Right renal cortex interstitium (tissue), 3 donors: ENCODE measurements at places on chromosomes 7 and 10.

DNA sequence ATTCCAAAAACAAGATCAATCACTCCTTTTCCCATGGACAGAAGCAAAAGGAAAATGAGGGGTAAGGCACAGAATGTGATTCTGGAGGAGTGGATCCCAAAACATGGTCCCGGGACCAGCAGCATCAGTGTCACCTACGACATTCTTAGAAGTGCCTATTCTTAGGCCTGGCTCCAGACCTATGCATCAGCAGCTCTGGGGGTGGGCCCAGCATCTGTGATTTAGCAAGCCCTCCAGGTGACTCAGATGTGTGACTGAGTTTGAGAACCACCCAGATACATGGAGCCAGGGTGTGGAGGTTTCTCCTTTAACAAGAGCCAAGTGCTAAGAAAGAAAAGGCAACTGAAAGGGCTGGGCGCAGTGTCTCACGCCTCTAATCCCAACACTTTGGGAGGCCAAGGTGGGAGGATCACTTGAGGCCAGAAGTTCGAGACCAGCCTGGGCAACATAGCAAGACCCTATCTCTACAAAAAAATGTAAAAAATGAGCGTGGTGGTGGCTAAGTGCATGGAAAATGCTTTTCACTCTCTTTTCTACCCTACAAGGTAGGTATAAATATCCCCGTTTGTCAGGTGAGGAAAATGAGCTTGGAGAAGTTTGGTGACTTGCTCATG, 17.1 kb upstream of the ARPC1A start:
- no peak for DNase-seq

DNA sequence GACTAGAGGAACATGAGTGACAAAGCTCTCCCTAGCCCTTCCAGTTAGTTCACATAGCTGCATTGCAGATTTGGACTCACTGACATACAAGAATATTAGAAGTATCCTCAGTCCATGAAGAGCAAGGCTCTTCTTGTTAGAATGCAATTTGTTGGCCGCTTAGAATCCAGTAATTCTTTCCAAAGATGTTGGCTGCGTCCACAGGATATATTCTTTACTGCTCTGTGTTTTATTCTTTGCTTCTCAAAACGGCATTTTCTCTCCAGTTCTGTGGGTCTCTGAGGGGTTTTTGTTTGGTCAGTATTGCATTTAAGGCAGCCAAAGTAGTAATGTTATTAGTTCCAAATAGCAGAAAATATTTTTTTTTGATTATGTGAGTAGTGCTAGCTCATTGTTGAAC, 588.6 kb downstream of the DNAJB9 start:
- no peak for DNase-seq

DNA sequence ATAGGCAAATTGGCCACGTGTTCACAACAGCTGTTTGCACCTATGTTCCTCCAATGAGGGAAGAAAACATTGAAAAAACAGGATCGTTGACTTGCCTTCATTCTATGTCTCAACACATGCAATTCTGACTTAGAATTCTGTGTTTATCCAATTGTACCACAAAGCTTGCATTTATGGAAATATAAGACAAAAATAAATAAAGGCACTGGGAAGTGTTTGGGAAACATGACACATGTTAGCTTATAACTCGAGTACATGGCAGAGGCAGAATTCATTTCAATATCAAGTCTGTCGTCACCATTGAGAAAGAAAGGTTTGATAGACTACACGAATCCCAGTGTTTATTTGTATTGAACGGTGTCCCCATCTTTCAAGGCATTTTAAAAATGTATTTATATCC, 291.2 kb downstream of the AHR start:
- no peak for DNase-seq

- DNase-seq: no peak
Measured at GRCh38 chr10:4242561-4243035, 457.6 kb upstream of the KLF6 start.

GRCh38 chr10:102935505-102935904, 17.4 kb downstream of the CNNM2 start:
- DNase-seq: no peak

GRCh38 chr10:35421553-35422178, 85.4 kb downstream of the CCNY start:
- no peak for DNase-seq

- no peak for DNase-seq
Measured at GRCh38 chr10:101061624-101062231, at the start of gene KAZALD1. KAZALD1 (plus strand) TSS chr10:101061989; CDS start chr10:101062593, 604 bp downstream.

DNA sequence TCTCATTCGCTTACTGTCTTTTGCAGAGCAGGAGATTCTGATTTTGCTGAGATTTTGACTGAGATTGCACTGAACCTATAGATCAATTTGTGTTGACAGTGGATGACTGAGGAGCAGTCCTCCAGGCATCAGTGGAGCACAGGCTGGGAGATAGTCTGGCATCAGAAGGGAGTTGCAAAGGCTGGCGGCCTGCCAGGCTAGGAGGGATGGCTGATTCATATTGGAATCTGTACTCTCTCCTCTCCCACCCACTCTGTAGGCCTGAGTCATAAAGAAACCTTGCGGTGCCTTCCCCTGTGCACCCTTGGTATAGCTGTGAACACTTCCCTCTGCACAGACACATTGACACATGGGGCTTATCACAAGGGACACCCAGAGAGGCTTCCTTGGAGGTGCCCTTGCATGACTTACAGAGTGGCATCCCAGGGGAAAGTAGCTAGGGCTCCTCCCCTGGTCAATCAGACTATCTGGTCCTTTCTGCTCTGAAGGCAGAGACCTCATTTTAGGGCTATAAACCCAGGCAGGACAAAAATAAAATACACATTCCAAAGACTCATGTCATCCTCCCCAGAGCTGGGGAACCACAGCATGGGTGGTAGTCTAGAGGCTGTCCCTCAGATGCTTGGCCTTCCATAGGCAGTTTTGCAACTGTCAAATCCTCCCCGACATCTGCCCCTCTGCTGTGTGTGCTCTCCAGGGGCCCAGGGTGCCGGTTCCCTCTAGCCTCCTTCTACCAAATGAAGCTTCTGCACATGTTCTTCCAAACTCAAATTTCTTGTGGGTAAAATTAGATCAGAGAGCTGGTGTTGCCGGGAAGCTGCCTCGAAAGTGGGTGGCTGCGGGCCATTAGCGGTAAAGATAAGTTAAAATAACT, 37.4 kb upstream of the EEPD1 start:
- DNase-seq: no peak

DNA sequence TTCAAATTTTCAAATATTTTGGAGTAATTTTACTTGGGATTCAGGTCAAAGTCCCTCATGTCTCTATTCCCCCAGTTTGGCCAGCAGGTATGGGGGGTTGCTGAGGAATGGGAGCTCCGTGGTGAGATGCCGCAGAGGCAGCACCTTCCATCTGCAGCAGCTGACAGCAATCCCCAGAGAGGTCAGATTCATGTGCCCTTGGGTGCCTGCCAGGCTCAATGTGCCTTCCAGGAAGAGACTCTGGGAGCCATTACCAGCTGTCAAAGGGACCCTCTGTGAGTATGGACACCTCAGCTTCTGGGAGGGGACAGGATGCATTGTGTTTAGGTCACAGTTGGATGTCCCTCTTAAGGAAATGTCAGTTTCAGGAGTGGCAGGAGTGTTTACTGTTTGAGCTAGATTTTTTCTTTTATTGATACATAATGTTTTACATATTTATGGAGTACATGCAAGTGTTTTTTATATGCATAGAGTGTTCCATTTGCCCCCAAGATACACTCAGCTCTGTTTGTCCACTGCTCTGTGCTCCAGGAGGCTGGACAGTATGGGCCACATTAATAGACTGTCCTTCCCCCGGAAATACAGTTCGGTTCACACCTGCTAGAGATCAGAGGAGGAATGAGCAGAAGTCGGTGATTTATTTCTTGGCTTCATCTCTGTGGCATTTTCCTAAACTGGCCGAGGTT, 75.3 kb upstream of the GRB10 start:
- DNase-seq: no peak

- peak; percentile 95 for DNase-seq
Measured at GRCh38 chr10:101818119-101818871, at the start of gene OGA. OGA (minus strand) TSS chr10:101818444; CDS start chr10:101818022, 422 bp downstream.

GRCh38 chr7:111190804-111191203, 99.9 kb downstream of the LRRN3 start:
- no peak for DNase-seq

DNA sequence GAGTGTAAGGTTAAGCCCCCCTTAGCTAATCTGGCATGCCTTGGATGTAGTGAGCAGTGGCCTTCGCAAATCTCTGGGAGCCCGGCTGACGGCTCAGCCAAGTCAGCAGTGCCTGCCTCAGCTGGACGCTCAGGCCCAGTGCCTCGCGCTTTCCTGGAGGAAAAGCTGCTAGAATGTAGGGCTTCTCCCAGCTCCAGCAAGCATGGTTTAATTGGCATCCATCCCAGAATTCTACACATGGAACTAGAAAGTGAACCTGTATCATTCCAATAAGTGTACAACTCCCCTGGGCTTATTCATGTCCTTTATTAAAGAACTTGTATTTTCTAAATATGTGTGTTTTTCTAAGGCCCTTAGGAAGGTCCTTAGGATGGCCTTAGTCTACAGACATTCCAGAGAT, 287.8 kb upstream of the SHH start:
- no peak for DNase-seq

GRCh38 chr7:73809467-73809951, 21.3 kb upstream of the CLDN4 start:
- no peak for DNase-seq

DNA sequence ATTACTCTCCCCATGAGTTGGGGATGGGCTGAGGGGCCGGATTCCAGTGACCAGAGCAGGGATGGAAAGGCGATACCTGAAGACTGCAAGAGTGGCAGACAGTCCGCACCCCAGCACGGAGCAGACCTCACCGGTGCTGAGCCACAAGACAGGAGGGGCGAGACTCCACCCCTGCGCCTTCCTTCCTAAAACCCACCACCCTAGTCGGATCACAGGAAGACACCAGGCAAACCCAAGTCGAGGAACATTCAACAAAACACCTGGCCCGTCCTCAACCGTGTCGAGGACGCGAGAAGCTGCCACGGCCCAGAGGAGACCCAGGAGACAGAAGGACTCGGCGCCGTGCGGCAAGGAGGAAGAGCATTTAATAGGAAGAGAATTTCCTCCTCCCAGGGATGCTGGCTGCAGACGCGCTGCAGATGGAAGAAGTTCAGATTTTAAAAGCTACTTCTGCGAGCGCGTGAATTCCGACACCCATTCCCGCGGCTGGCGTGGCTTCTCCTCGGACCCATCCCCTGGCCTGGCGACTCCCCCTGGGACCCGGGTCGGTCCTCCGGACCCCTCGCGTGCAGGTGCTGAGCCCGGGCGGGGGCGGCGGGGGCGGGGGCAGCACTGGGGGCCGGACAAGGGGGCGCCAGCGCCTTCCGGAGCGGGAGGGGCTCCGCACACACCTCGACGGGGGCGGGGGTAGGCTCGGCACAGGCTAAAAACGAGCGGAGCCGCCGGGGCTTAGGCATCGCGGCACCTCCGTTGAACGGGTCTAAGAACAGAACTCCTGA, 563 bp upstream of the UTF1 start:
- DNase-seq: no peak

DNA sequence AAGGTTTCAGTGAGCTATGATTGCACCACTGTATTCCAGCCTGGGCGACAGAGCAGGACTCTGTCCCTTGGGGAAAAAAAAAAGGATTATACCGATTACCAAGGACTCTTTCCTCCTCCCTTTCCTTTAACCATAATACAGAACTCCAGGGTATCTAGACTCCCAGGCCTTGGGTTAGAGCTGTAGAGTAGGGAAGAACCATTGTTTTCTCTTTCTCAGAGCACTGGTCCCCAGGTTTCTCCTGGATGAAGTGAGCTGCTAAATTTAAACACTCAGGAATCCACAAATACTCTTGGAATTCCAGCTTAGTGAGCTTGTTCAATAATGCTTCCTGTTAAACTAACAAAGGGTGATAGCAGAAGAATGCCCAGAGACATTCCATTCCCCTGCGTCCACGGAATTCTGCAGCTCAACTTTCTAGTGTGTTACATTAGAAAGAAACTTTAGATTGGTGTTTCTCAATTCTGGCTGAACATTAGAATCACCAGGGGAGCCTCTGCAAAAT, 14.6 kb upstream of the RPEL1 start:
- DNase-seq: no peak

- DNase-seq: no peak
Measured at GRCh38 chr10:90822508-90822907, 35.3 kb downstream of the HTR7 start.

- DNase-seq: no peak
Measured at GRCh38 chr7:99694201-99694911, 14.6 kb upstream of the CYP3A5 start.

GRCh38 chr7:131655866-131656265, 99.4 kb upstream of the PODXL start:
- DNase-seq: no peak

DNA sequence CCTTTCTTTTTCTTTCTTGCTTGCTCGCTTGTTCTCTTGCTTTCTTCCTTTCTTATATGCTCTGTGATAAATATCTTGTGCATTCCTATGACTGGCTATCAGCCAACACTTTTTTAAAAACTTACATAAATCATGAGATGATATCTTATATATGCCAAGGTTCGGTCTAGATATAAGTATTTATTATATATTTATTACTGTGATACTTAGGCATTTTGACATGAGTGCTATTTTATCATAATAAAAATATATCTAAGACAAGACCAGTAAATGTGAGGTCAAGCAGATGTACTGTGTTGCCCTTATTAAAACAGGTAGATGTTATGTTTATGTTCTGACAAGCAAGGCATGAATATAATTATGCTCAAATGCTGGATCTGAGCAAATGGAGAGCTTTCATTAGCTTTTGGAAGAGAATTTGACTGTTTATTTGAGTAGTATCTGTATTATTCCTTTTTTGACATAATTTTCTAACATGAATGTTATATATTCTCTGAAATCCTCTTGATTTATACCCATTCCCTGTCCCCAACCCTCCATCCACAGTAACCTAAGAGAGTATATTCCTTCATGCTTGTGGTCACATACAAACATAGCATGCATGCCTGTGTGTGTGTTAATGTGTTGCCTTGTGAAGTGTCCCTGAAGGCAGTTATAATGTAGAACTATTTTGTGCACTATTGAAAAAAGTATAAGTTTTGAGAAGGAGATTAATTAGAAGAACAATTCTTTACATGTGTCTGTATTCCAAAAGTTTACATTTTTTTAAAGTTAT, 158.0 kb downstream of the HDAC9 start:
- no peak for DNase-seq

- no peak for DNase-seq
Measured at GRCh38 chr7:28750981-28751380, 207.1 kb downstream of the TRIL start.

DNA sequence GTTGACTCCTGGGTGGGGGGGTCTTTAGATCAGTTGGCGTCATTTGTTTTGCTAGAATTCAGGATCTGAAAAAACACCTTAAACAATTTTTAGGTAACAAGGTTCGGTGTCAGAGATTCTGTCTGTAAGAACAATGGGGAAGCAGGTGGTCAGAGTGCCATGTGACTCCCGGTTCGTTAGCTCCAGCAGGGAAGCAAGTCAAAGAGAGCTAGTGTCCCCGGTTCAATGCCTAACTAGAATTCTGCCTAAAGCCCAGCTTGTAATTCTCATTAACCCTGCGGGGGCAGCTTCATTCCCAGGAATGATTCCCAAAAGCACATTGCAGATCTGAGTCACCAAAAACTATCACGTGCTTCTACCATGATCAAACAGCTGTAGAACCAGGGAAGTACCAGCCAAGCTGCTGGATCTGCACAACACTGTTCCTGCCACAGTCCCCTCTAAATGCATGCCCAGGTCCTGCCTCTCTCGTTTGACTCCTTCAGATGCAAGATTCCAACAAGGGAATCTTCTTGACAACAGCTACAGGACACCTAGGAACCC, 664.3 kb upstream of the CELF2 start:
- DNase-seq: no peak

- no peak for DNase-seq
Measured at GRCh38 chr10:11876805-11877590, 53.8 kb downstream of the PROSER2 start.

GRCh38 chr7:91692800-91693199, 187.7 kb downstream of the MTERF1 start:
- no peak for DNase-seq

- no peak for DNase-seq
Measured at GRCh38 chr7:43076189-43076605, 36.2 kb upstream of the HECW1 start.
